ENCODE measurements at places on chromosomes 1 and 21.
A peak's percentile ranks its signal among the peaks of the same experiment; 100 is the strongest.

DNA sequence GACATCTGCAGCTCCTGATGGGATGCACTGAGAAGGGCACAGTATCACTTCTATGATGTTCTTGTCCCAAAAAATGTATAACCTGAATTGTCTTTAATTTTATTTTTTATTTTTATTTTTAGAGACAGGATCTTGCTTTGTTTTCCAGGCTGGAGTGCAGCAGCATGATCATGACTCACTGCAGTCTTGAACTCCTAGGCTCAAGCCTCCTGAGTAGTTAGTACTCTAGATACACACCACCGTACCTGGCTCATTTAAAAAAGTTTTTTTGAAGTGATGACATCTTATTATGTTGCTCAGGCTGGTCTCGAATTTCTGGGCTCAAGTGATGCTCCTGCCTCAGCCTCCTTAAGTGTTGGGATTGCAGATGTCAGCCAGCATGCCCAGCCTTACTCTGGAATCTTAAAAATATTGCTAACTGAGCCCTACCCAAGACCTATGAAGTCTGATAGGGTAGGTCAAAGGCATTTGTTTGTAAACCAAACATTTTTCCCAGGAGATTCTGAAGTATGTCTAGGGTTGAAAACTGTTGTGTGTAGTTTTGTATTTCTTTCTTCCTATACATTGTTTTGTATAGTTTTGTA lies 68.9 kb downstream of the ATF6 start:
- no peak for DNase-seq

DNA sequence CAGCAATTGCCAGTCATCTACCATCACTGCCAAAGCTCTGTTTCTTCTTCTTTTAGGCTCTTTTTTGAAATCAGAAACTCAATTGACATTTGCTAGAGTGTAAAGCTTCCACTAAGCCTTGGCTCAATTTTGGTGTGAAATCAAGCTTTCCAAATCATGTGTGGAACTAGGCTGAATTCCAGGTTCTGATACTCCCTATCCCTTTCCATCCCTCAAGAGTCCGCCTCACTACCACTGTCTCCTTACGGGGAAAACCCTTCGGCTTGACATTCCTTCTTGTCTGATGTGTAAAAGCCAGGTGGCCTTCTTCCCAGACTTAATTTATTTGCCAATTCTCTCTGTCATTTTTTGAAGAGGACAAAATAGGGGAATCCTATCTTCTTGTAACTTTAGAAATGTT lies 47.2 kb upstream of the PRMT6 start:
- DNase-seq, result no peak

GRCh38 chr1:89633248-89633799 lies 404 bp downstream of the LRRC8C start:
- DNase-seq, result peak; percentile 60

- DNase-seq, result no peak
Measured at GRCh38 chr1:11874258-11874562, 15.5 kb upstream of the NPPB start.

DNA sequence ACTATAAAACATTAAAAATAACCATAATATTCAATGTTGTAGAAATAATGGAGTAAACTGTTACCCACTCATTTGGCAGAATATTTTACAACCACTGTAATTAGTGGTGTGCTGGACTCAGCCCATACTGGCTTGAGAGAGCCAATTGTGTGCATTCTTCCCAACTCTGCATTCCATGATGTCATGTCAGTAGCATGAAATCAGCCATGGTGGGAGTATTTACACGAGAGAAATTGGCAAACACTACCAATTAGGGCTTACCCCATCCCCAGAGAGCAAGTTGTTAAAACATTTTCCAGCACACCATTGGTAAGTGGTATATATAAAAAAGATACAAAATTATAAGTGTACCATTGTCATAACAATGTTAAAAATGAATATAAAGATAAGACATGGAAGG lies 19.1 kb upstream of the QSOX1 start:
- DNase-seq, result no peak

Measured in NCI-H1417 (cell line).